Cerebellar nuclear complex (tissue), 1 donor: ENCODE measurements at places on chromosomes 2 and 18.

GRCh38 chr2:229050133-229050532 is 221.0 kb downstream of the PID1 start:
- no peak for DNase-seq

GRCh38 chr2:38170067-38170466 is 94.1 kb upstream of the CYP1B1 start:
- no peak for DNase-seq

GRCh38 chr2:24771764-24772586 is 21.2 kb downstream of the PTRHD1 start:
- no peak for DNase-seq

DNA sequence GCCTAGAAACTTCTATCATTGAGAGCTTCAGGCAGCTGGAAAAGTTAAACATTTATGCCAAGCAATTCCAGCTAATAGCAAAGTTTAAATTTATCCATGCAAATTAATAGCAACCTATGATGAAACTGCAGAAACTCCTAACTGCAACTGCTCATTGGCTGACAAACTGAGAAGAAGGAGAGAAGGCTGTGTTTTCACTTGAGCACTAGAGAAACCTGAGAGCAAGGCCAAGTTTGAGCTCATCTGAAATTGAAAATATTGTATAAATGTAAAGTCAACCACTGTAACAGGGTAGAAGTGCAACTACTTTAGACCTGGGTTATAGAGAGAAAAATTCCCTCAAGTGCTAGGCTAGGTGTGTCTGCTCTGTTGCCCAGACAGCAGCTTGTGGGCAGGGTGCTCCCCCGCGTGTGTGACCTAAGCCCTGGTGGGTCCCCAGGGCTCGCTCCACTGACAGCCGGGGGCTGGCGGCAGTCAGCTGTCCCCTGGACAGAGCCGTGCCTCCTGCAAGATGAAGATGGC is 50.2 kb downstream of the CABYR start:
- no peak for DNase-seq

GRCh38 chr2:191625016-191625415 is 52.9 kb upstream of the NABP1 start:
- no peak for DNase-seq

GRCh38 chr2:98483257-98483861 is 38.7 kb downstream of the INPP4A start:
- no peak for DNase-seq

DNA sequence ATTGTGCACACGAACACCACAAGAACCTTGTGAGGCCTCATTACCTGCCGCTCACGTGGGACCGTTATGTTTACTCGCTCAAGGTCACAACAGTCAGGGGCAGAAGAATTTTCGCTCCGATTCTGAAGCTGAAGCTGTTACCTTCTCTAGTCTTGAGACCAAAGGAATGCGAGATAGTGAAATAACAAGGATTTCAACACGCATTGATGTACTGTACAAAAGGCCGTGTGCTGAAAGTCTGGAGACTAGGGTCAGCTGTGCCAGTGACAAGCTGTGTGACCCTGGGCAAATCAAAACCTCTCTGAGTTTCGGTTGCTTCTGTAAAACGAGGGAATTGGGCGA is 583 bp downstream of the NEMP2 start:
- no peak for DNase-seq

DNA sequence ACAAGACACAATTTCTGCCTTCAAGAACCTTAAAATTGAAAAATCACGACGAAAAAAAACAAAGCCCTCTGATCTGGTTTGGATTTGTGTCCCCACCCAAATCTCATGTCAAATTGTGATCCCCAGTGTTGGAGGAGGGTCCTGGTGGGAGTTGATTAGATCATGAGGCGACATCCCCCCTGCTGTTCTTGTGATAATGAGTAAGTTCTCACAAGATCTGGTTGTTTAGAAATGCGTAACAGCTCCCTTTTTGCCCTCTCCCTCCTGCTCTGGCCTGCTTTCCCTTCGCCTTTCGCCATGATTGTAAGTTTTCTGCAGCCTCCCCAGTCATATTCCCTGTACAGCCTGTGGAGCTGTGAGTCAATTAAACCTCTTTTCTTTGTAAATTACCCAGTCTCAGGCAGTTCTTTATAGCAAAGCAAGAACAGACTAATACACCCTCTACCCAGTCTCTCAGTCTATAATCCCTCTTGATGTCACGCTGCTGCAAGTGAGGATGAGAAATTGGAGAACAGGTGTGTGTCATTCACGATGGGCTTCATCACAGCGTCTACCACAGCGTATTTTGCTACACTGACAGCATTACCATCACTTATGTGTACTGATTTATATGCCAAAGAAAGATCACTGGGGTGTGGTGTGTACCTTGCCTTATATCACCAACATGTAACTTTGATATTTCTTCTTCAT is 330.7 kb downstream of the MTX2 start:
- DNase-seq = no peak

GRCh38 chr2:200199005-200199404 is 107.5 kb upstream of the SPATS2L start:
- no peak for DNase-seq

DNA sequence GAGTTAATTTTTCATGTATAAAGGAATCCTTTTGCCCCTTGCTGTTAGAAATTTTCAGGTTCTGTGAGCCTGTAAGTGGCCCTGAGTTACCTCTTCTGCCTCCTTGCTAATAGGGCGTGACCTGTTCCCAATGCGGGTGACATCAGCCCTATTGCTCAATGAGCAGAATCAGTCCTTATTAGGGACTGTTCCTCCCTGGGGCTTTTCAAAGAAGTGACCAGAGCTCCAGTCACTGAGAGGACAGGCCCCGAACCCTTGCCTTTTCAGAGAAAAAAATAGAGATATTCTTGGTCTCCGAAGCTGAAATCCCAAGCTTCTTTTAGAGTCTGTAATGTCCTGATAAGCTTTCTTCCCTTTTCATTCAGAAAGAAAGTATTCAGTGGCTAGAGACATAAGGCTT is 8.2 kb upstream of the APOB start:
- no peak for DNase-seq

DNA sequence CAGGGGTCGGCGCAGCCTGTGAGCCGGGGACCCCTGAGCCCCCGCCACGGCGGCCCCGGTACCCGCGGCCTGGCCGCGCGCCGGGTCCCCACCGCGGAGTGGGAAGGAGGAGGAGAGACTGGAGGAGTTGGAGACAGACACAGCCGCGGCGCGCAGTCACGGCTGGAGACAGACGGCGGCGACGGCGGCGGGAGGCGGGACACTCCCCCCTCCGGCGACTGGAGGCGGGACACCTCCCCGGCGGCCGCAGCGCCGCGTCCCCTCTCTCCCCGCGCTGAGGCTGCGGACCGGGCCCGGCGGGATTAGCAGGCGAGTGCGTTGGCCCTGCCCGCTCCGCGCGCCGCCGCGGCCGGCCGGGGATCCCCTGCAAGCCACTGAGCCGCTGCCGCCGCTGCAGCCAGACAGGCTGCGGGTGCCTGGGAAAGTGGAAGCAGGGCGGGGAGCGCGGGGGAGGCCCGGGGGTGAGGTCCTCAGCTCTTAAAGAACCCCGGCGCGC is 1.0 kb upstream of the LDLRAD4 start:
- DNase-seq = no peak

DNA sequence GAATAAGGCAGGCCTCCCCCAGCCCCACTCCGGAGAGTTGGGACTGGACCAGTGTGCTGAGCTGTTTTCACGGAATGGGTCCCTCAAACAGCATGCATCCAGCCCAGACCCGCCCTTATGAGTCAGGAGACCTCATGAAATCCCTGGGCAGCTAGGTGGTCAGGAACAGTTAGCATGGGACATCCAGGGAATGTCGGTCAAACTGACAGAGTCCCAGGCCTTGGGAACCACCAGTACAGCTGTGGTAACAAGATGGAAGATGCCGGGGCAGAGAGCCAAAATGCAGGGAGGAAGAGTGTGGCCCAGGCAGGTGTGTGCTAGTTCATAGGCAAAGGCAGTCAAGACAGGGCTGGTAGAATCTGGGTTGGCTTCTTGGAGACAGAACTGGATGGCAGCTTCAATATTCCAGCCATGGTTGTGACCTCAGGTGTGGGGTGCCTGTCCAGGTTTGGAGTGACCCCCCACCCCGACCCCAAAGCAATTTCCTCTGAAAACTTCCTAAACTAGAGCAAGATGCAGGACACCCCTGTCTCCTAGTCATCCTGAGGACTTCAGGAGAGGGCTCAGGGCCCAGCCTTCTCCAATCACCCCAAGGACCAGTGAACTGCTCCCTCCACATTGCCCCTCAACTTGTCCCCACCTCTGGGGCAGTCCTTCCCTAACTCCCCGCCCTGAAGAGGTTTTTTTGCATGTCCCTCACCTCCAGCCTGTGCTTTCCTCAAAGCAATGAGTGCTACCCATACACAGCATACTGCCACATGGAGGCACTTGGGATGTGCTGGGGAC is 46.5 kb downstream of the KCNIP3 start:
- DNase-seq = no peak

DNA sequence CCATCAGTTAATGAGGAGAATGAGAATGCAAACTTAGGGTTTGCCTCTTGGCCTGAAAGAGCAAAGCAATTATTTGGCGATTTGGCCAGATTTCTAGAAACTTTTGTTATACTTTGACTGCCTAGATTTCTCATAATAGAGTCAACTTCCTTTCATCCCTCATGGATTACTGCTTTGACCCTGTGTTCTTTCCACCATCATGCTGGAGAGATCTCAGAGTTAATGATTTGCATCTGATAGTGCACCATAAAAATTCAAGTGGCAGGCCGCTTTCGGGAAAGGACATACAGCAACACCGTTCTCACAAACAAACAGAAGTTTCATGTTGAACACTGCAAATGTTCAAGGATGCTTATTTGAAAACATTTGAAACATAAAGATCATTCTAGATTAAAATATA is 143.7 kb upstream of the ZFP36L2 start:
- DNase-seq = no peak

DNA sequence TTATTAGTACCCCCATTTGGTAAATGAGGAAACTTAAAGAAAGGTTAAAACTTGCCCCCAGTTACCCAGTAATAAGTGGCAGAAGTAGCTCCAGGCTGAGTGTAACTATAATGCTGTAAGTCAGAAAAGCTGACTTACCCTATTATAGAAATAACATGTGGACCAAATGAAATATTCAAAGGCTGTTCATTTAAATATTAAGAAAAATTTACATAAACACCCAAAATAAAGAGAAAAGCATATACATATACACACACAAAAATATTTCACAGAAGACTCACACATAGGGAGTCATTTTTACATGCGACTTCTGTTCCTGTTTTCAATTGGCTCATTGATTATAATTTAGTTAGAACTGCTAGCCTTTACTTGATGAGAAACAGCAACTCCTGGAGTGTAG is 189.1 kb downstream of the NBAS start:
- DNase-seq = no peak

- no peak for DNase-seq
These were observed 385.8 kb downstream of the GALR1 start for GRCh38 chr18:77635451-77635850.

DNA sequence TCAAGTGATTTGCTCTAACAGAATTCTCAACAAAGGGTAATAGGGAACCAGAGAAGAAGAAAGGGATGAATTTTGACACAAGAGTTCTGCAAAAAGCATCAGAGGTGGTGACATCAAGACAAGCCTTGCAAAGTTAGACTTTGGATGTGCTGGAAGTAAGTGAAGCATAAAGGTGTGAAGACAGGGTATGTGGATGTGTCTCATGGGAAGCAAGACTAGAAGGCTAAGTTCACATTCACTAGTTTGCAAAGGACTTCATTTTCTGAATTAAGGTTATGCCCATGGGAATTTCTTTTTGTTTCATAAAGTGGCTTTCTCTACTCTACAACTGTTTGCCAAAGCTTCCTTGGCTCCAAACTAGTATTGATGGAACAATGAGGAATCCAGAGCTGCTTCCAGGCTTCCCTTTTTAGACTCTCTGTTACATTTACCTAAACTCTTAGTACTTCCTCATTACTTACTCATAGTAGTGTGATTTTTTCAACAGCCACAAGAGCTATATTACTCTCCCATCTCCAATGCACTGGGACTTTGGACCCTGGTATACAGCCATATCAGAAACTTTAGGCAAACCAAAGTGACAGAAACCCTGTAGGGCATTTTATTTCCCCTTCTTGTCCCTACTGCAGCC is 21.1 kb upstream of the IHH start:
- DNase-seq = no peak

DNA sequence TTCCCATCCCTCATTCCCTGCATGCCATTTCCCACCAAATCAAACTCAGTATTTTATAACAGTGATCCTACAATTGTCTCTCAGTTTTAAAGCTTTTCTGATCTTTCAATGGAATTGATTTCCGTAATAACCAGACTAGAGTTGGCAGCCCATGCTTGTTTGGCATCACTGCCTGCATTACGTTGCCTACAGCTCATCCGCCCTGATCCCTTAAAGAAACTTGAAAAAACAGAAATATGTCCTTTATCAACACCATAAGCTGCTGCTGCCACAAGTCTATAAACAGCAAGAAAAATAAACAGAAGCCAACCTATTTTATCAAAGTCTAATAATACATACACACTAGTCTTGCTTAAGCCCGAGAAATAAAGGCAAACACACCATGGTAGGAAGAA is 331.0 kb downstream of the METTL4 start:
- no peak for DNase-seq

DNA sequence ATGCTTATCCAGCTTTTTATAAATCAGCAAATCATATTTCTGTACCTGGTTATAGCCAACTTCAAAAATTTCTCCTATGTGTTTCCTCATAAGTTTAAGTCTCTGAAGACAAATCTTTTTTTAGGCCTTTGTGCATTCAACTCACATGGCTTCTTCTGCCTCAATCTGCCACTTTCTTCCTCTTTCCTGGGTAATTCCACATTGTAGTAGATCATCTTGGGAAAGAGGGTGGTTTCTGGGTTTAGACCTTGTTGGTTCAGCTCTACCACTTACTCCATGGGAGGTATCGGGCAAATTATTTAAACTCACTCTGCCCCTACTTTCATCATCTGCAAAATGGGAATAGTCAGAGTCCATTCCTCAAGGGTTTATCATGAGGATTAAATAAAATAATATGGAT is 707.0 kb upstream of the ZEB2 start:
- DNase-seq = no peak

DNA sequence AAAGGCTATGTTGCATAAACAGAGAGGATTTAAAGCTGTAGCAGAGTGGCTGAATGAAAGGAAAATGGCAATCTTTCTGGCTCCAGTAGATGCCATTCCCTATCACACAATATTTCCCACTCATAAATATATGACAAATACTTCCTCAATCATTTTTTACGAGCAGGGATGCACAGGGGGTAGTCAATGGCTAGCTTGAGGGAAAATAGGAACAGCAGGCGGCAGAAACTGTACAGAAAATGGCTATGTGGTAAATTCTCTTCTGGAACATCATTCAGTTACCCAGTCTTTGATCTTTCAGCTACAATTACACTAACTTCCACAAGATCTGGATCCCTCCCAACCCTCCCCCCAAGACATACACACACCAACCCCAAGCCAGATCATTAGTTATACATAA is 127.2 kb downstream of the OLA1 start:
- no peak for DNase-seq

DNA sequence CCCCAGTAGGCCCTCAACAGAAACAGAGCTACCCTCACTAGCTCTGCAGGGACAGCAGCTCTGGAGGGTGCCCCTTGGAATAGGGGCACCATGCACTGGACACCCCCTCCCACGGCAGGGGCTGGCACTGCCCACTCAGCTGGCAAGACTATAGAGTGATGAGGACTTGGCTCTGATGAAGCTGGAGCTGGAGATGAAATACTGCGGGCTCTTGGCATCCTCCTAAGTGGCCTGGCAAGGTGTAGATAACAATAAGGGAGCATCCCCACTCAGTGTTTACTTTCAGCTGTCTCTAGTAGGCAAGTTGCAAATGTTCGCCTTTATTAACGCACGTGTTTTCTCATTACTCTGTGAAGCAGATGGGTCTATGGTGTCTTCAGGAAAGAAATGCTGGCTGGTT is 92.7 kb downstream of the PDCL3 start:
- no peak for DNase-seq
